ENCODE measurements at places on chromosomes 12 and 14.

DNA sequence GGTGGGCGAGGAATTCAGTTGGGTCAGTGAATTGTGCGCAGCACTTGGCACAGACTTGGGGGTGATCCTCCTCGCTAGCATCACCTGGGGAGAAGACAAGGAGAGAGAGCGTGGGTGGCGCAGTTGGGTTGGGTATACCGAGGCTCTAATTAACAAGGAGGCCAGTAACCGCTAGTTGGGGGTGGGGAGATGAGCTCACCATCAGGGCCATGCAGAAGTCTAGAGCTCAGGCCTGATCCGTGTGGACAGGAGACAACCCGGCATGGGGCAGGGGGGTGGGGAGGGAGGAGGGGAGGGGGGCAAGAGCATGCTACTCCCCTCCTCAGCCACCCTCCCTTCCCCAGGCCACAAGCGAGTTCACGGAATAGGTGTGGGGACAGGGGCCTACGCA lies 580 bp downstream of the SALL2 start:
- no peak for DNase-seq

GRCh38 chr14:74290415-74290814 lies 12.3 kb downstream of the ABCD4 start:
- no peak for DNase-seq

DNA sequence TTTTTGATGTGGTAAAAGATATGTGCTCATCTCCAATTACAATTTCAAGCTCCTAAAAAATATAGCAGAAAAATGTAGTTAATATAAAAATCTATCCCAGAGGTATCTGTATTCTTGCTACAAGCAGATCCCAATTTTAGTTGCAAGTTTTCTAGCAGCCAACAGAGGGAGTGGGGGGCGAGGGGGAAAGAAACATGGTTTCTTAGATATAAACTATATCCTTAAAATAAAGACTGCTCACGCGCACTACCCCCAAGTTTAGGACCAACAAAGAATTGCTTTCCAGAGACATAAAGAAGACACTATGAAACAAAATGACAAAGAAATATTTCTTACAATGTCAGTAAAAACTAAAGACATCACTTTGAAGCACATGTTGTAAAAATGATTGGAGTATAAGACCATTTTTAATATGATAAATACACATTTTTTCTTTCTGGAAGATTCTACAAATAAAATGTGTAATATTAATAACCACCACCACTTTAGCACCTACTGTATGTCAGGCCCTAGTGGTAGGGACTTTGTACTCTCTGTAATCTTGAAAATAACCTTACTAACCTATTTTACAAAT lies 5.4 kb downstream of the MAGOHB start:
- DNase-seq = no peak

DNA sequence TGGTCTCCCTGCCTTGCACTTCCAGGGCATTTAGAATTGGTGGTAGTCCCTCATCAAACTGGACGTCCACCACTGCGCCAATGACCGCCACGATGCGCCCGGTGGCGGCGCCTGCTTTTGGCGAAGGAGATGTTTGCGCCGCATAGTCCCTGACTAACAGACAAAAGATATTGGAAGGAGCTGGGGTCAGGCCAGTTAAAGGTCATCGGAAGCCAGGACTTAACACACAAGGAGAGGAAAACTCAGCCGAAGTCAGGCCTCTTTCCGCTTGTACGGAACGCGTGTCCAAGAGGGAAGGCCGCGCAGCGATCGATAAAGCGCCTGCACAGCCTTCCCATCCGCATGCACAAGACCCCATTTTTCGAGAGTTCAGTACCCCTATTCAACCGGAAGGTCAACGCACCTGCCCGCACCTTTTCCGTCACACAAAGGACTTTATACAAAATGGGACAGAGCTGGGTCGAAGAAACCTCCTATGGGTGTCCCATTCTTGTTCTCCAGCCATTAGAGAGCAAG lies 525 bp downstream of the ATP5F1B start:
- DNase-seq = no peak

- no peak for DNase-seq
Observed at GRCh38 chr14:92217936-92218335, 96.2 kb downstream of the CPSF2 start.

GRCh38 chr14:70563869-70564268 lies 29.1 kb upstream of the ADAM20 start:
- DNase-seq = no peak

DNA sequence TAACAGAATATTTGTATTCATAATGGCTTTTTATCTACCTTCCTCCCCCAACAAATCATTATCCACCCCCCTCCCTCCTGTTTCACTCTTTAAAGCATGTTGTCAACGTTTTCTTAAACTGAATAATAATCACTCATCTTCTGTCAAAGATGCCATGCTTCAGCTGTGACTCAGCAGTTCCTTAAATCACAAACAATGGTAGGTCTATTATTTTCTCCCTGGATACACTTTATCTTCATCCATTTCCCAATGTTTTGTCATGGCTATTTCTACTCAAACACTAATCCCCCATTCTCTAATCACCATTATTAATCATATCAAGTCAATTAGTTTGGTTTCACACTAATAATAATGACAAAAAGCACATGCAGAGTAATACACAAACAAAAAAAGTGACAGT lies 6.5 kb downstream of the CLEC12B start:
- no peak for DNase-seq

DNA sequence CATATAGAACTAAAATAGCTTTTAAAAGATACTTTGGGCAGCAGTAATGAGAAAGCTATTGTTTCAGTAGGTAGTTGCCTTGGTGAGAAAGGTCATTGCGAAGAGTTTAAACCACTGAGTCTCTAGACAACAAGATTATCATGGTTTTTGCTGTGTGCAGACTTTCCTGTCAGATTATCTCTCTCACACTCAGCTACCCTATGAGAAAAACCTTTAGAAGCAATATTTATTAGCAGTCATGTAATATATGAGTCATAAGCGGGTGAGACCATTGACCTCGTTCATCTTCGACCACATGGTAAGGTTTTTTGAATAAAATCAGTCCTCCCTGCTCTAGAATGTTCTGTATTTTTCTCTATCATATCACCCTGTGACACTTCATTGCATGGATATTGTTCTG lies 59.9 kb downstream of the GPR65 start:
- DNase-seq = no peak

DNA sequence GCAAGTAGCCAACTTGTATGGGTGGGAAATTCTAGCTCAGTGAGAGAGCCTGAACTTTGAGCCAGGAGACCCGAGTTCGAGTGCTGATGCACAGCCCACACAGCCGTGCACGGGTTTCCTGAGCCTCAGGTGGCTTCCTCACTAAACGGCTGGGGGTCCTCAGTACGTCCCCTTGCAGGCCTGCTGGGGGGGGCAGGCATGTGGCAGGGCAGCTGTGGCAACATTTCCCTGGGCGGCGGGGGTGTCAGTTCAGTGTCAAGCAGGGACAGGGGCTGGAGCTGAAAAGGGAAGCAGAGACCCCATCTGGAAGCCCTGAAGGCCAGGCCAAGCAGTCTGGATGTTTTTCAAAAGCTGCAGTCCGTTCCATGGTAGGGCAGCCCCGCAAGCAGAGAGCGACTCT lies 14.6 kb upstream of the DIO3 start:
- DNase-seq = no peak

GRCh38 chr14:100749967-100750597 lies 23.4 kb downstream of the DLK1 start:
- no peak for DNase-seq

GRCh38 chr12:104699489-104700190 lies 242.9 kb downstream of the CHST11 start:
- no peak for DNase-seq

GRCh38 chr14:75456069-75456996 lies 28.5 kb downstream of the JDP2 start:
- DNase-seq = no peak

All from activated CD8-positive, alpha-beta memory T cell treated with anti-CD3 and anti-CD28 coated beads for 24 hours (primary cell).